ENCODE measurements at places on chromosomes 16 and 17.

DNA sequence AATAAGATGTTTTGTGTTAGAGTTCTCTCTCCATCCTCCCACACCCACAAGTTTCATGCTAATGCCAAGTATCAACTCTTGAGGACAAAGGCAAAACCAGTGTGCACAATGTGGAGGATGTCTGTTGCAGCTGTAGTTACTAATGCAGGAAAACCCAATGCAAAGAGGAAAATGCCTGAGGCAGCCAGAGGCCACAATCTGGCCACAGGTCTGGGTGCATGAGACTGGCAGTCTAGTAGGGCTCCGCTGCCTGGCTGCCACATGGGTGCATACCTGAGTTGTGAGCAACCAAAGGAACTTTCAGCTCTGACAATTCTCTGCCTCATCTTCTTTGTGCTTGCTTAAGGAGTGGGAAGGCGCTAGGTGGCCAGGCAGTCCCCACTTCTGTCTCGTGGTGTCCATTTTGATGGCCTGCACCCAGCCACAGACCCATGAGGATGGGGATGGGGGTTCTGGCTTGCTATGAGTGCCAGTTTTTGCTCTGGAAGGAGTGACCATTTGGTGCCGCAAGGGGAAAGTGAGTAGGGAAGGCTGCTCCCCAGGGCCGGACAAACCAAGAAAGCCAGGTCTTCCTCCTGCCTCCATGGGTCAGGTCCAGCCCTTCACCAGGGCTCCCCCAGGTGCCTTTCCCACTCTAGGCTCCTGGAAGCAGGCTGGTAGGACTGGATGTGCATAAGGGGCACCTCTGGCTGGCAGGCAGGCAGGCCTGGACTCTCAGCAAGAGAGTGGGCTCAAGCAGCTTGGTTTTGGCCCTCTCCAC is 4.2 kb upstream of the GFOD2 start:
- no peak for DNase-seq

- DNase-seq = peak; percentile 79
Measured at GRCh38 chr16:48434653-48435317, 49.6 kb upstream of the SIAH1 start.

GRCh38 chr17:66661411-66662256 is 173.3 kb upstream of the CACNG5 start:
- peak; percentile 10 for DNase-seq

DNA sequence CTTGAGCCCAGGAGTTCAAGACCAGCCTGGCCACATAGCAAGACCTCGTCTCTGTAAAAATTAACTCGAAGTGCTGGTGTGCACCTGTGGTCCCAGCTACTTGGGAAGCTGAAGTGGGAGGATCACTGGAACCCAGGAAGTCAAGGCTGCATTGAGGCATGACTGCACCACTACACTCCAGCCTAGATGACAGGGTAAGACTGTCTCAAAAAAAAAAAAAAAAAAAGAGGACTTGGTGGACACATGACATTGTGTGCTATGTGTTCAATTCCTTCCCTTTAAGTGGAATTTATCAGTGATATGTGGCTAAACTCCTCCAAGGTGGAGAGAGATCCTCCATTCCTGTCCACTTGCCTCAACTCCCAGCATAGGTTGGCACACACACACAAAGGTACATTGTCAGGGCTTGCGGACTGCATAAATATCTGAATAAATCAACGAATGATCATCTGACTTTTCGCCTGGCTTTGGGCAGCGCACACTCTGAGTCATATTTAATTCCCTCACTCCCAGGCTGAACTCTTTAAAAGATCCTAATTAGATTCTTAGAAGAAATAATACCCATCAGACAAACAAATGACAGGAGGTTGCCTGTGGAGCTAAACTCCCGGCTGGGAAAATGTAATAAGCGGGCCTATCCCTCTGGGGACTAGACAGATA is 25.0 kb upstream of the SYT17 start:
- DNase-seq = no peak

DNA sequence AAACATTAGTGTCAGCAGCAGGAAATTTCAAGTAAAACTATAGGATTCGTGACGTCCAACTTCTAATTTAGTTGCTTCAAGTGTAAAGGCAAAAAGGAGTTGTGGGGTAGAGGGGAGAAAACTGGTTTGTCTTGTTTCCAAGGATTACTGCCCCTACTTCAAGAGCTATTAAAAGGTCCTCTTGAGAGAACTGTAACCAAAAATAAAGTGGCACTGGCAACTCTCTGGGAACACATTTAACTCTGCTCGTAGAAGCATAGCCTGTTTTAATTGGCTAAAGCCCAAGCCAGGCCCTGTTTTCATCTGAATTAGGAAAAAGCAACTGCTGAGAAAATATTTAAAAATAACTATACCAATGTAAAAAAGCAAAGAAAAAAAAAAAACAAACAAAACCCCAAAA is 51.8 kb upstream of the AKAP1 start:
- no peak for DNase-seq

DNA sequence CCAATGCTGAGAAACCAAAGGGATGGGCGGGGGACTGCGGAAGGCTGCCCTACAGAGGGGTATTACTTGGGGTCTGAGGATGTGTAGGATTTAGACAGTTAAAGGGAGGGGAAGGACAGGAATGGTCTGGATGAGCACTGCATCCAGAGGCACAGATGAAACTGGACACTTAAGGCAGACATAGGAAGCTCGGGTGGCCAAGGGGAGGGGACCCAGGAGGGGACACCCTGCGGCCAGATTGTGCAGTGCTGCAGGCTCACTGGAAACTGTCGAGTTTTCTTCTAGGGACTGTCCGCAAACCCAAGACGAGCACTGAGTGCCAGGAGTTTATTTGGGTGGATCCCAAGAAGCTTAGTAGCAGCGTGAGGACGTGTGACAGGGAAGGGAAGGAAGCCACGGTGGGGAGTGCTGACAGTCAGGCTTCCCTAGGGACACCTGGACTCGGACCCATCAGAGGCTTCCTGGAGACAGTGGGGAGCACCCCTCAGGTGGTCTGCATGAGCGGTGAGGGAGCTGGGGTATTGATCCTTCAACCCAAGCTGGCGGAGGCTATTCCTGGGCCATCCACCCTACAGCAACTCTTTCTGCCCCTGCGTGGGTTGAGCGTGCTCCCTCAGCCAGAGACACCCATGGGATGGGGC is 278.7 kb downstream of the FOXL1 start:
- no peak for DNase-seq

GRCh38 chr17:4375039-4375748 is 8.7 kb upstream of the UBE2G1 start:
- DNase-seq = peak; percentile 22

DNA sequence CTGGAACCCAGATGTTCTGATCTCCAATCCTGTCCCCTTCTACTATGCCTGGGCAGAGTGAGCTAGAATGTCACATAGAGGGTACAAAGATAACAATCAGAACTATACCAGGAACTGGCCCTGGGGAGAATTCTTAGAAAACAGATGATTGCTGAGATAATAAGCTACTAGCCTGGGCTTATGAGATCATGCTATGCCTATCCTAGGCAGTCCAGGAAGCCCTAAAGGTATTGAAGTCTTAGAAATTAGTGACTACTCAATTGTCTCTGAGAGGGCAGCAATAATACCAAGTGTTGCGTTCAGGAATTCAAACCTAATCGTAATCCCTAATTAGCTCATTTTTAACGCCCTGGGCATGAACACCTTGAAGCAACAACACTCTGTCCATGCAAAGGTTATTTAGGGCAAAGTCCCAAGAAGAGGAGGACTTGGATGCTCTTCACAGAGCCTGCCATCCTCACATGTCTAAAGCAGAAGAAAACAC is 77.1 kb downstream of the MMD start:
- no peak for DNase-seq

- DNase-seq = no peak
Measured at GRCh38 chr16:68244481-68244902, 681 bp upstream of the PLA2G15 start.

GRCh38 chr17:35046245-35046644 is 17.3 kb downstream of the RFFL start:
- DNase-seq = no peak

DNA sequence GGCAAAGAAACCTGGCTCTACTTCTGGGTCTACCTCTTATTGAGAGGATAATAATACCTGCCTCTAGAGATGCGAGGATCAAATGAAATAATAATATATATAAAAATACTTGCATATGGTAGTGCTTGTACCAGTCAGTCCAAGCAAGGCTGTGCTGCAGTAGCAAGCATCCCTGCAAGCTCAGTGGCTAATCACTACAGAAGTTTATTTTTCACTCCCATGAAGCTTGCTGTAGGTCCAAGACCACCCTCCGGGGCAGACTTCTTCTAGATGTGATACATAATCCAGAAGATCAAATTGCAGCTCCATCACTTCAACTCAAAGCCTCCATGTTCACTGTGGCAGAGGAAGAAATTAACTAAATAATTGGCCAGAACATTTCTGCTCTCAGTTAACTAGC is 48.9 kb upstream of the NKD1 start:
- no peak for DNase-seq

- DNase-seq = no peak
Measured at GRCh38 chr16:86156155-86156554, 257.2 kb downstream of the IRF8 start.

- no peak for DNase-seq
Measured at GRCh38 chr17:83103200-83103942, 24.0 kb downstream of the METRNL start.

All from suppressor macrophage treated with lipopolysaccharide for 4 hours (primary cell).